ENCODE measurements at places on chromosomes 12 and 14.

DNA sequence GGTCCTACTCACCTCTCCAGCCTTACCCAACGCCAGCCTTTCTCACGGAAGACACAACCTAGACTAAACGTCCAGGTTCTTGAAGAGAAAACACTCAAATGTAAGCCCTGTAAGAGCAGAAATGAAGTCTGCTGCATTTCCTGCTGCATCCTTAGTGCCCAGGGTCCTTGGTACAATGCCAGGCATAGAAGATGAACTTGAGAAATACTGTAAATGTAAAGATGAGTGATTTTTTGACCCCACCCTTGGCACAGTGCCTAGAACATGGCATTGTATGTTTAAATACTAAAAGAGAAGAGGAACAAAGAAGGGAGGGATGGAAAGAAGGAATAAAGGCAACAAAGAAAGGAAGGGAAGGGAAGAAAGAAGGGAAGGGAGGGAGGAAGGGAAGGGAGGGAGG, 514.6 kb downstream of the MED13L start:
- no peak for DNase-seq

DNA sequence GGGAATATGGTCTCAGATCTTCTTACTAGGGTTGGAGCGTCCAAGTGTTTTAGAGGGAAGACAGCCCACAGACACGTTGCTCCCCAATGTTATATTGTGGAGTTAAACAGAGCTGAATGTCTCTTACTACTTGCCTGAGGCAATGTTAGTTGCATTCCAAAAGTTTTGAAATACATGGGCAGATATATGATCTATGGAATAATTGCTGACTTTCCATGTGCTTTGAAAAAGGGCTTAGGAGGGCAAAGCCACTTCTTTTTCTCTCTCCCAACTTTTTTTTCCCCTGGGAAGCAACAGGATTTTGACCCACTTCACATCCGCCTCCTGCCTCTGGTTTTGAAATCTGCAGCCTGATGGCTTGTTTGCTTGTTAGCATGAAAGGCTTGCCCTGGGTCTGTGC, 33.7 kb upstream of the PAX9 start:
- no peak for DNase-seq

- no peak for DNase-seq
These were observed 163.3 kb upstream of the NTF3 start for GRCh38 chr12:5268424-5269210.

DNA sequence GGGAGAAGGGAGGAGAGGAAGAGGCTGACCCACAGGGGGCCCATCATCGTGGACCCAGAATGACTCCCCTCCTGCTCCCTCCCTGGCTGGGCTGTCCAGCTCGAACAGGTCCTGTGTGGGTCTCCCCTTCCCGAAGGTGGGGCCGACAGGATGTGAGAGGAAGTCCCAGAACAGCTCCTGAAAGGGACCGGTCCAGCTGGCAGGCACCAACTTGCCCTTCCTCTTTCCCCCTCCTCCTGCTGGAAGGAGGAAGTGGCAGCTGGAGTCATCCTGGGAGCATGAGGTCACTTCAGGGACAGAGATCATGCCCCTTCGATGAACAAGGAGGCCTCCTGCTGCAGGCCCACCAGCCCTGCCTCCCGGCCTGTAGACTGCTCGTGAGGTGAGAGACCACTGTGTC, 35.0 kb upstream of the BEGAIN start:
- peak; percentile 58 for DNase-seq

- DNase-seq = no peak
These were observed 66.3 kb downstream of the TBX5 start for GRCh38 chr12:114339626-114340025.
